ENCODE measurements at places on chromosomes 3 and 15.

DNA sequence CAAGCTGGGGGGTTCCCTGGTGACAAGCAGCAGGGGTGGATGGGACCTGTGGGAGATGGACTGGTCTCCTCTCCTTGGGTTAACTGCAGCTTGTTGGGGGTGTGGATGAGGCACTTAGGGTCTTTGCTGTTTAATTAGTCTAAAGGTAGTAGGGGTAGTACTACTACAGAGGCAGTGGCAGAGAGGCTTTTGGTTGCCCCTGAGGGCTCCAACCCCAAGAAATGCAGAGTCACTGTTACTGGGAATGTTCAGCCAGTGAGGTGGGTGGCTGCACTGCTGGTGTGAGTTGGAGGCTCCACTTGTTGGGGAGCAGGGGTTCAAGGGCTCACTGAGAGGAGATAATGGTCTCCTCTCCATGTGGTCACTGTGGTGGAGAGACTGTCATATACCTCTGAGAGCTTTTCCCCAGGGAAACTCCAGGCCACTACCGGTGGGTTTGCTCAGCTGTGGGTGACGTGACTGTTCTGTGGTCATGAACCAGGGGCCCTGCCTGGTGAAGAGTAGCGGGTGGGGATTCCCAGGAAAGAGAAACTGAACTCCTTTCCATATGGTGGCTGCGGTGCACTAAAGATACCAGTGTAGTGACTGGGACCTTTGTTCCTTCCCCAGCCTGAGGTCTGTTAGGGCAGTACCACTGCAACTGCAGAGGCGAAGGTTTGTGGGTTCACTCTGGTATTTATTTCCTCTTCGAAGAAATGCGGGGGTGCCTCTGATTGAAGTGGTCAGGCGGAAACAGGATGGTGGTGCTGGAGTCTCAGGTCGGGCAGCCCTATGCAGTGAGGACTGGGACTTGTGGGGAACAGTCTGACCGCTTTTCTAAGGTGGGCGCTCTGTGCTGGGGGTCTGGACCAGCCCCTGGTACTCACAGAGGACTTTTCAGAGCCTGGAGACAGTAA lies 68.9 kb upstream of the TNFSF10 start:
- DNase-seq = no peak

DNA sequence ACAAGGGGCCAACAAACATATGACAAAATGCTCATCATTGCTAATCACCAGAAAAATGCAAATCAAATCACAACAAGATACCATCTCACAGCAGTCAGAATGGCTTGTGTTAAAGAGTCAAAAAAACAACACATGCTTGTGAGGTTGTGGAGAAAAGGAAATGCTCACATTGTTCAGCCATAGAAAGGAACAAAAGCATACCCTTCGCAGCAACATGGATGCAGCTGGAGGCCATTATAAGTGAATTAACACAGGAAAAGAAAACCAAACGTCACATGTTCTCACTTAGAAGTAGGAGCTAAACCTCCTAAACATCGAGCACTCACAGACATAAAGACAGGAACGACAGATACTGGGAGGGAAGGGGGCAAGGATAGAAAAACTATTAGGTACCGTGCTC lies 678.4 kb upstream of the GRM7 start:
- DNase-seq = no peak

DNA sequence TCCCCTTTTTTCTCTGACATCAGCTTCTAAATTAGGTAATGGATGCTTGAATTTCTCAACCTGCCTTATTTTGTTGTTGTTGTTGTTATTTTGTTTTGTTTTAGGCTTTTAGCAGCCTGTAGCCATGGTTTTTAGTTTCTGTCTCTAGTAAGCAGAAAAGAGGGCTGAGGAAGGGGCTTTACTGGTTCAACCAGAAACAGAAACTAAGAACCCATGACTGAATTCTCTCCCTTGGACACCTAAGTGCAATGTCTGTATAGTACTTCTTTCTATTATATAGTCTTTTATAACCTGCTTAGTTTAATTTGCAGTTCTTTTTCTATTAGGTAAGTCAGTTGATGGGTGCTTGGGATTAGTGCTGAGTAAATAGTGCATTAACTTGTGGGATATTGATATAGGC lies 129.0 kb downstream of the BBX start:
- no peak for DNase-seq

- no peak for DNase-seq
Measured at GRCh38 chr3:102525624-102526023, 90.8 kb downstream of the ZPLD1 start.

DNA sequence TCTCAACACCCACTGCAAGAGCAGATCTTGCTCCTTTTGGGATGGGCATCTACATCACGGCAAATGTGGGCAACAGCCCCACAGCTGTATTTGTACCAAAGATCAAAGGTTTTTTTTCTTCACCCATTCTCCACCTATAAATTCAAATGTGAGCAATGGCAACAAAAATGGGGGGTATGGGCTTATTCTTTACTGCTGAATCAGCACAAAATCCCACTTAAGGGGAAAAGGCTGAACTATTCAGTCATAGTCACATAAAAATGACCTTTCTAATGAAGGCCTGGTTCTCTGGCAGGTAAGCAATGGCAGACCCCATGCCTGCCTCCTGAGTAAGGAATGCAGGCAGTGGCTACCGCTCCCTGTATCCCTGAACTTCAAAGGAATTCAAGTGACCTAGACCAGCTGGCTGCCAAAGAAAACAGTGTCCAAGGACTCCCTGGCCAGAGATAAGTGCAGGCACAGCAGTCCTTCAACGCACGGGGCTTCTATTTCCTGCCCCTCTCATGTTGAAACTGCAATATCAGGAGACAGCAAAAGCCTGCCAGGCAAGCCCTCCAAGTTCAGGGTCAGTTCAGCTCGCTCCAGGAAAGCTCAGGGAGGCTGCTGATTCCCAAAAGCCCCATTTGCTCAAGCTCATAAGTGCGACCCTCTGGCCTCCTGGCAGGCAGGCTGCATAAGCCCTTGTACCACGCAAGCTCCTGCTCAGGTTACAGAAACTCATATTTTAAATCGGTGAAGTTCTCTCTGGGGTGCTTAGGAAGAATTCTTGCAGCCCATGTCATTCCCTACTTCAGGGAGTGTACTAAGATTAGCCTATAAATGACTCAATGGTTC lies 134.1 kb downstream of the PDZRN3 start:
- no peak for DNase-seq

DNA sequence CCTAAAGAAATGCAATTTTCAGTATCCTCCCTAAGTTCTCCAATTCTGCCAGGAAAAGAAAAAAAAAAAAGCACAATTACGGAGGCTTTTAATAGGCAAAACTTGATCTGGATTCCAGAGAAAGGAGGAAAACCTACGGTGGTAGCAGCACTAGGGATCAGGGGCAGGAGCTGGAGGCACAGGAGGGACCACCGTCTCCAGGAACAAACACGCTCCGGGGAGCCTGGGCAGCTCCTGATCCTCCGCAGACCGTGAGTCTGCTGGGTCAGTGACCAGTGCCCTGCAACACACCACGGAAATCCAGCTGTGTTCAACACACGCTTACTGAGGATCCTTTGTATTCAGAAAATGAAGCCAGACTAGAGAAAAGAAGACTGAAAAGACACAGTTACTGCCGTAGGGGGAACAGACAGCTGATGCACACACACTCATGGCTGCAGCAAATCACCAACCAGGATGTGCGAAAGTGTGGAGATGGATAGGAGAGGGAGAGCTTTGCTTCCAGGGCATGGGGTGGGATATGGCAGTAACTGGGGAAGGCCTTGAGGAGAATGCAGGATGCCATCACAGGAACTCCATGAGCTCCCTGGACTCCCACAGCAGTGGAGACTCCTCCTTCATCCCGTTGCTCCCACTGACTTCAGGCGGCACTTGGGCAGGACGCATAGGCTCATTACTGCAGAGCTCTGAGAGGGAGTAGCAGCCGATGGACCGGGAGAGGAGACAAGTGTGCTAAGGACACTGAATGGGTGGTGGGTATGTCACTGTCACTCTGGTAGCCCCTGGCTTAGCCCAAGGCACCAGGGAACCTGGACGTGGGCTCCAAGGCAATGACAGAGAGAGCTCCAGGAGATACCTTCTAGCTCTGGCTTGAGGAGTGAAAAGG lies 167.0 kb downstream of the ATP10A start:
- no peak for DNase-seq

DNA sequence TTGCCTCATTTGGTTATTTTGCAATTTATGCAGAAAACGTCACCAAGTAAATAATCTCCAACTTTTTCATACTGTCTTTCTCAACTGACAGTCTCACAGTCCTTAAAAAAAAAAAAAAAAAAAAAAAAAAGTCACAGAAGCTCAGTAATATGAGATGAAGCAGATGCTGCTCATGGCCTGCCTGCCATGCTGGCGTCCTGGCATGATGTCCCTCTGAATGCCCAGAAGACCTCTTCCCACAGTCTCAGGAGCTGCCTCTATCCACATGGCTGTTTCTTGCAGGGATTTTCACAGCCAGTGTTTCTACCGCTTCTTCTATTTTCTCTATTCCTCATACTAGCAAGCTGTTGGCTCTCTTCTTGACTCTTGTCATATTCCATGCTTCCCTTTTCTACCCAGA lies 87.7 kb downstream of the TGFBR2 start:
- no peak for DNase-seq

GRCh38 chr15:69159805-69160140 lies 662 bp upstream of the GLCE start:
- DNase-seq = no peak

DNA sequence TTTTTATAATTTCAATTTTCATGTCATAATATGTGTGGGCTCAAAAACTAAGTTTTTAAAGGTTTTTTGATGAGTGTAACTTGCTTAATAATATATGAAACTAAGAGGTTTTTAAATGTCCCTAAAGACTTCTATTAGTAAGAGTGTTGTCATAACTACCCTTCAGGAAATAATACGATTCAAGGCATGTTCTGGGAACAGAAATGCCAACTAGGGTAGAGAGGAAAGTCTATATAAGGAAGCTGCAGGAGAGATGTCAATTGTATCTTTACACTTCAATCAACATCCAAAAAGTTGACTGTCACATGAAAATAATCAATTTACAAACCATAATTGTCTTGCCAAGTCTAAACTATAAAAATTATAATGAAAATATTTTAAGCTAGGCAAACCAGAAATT lies 76.3 kb downstream of the SMARCC1 start:
- no peak for DNase-seq

DNA sequence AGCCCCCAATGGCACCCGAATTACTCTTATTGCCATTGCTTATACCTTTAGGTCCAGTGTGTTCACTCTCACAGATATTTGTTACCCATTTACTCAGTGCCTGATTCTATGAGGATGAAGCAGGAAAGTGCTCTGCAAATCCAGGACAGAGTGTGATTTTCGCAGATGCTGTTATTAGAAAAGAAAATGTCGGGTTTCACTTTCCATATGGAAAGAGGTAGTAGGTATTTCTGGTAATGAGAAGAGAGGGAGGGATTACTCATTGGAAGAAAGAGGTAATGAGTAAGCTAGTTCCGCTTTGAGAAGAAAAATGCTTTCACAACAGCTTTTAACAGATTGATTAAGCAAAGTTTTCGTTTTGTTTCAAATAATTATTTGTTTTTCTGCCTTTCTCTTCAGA lies 336.3 kb upstream of the CFAP20DC start:
- no peak for DNase-seq

Measured in right renal pelvis (tissue), 4 donors.